ENCODE measurements at places on chromosomes 12 and 14.
A peak's percentile ranks its signal among the peaks of the same experiment; 100 is the strongest.

DNA sequence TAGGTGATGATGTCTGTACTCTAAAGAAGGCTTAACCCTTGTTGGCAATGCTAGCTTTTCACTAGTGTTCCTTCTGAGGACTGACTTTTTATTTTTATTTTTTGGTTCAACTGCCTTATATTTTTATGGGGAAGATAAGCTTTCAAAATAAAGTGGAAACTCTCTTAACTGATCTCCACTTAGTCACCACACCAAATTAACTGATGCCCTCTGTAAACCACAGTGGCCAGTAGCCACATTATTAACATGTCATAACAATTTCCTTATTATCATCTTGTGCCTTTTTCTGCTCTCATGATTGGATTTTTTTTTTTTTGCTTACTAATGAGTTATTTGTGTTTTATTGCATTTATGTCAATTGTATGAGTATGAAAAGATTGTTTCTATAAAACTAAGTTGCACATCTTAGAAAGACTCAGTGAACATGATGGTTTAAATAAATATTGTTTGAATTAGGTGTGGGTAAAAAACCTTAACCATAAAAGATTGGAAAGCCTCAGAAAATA lies 56.9 kb downstream of the SCFD1 start:
- no peak for DNase-seq

- DNase-seq, result no peak
These were observed 340.2 kb upstream of the DDHD1 start for GRCh38 chr14:53493320-53493719.

DNA sequence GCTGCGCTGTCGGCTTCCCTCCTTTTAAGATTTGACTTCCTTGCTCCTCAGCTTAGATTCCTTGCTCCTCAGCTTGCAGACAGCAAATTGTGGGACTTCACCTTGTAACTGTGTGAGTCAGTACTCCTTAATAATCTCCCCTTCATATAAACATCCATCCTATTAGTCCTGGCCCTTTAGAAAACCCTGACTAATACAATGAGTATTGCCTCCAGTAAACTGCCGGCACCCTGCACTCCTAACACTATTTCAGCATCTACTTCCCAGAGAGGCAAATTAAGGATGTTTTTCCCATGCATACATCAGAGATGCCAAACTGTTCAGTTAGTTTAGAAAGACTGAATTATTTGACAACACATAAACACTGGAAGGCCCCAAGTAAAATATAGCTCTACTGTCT lies 611.3 kb upstream of the TMEM132C start:
- no peak for DNase-seq

- no peak for DNase-seq
These were observed 111.4 kb downstream of the EPS8 start for GRCh38 chr12:15677726-15678201.

GRCh38 chr12:118064608-118065007 lies 3.6 kb upstream of the WSB2 start:
- DNase-seq, result no peak

- no peak for DNase-seq
These were observed 230.2 kb upstream of the SSTR1 start for GRCh38 chr14:37977481-37977880.

DNA sequence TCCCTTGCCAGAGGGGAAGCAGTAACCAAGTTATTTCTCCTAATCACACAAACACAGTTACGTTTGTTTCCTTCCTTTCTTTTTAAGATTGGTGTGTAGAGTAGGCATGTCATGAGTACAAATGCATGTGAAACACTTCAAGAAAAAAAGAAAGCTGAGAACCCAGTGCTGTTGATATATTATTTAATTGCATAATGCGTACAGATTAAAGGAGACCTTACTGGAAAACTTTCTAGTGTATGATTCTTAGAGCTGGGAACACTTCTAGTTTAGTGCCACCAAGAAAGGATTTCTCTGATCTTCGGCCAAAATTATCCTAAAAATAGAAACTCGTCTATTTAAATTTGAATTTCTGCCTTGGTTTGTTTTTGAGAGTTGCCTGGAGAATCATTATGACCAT lies 365.5 kb downstream of the CCDC91 start:
- no peak for DNase-seq

- no peak for DNase-seq
These were observed 3.4 kb downstream of the ACTN1 start for GRCh38 chr14:68975667-68976066.

DNA sequence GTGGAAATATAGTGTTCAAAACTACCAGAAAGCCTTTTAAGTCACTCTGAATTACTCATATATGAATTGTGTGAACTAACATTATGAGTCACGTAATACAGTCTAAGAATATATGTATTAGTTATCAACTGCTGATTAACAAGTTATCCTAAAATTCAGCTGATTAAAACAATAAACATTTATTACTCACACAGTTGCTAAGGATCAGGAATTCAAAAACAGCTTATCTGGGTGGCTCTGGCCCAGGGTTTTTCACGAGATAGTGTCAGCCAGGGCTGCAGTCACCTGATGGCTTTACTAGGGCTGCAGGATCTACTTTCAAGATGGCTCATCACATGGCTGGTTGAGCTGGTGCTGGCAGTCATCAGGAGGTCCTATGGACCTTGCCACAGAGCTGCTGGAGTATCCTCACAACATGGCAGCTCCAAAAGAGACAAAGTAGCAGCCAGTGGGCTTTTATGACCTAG lies 36.5 kb downstream of the CORO1C start:
- no peak for DNase-seq

DNA sequence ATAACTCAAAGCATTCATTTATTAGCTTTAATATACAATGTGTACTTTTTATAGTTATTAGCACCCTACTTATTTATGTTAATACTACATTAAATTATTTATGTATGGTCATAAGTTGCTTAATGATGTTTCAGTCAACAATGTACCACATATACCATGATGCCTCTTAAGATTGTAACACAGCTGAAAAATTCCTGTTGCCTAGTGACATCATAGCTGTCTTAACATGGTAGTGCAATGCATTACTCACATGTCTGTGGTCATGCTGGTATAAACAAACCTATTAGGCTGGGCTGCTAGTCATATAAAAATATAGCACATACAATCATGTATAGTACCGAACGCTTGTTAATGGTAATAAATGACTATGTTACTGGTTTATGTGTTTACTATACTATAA lies 120.4 kb downstream of the ANO6 start:
- DNase-seq, result no peak

GRCh38 chr14:101630056-101630965 lies 69.0 kb downstream of the DIO3 start:
- no peak for DNase-seq

GRCh38 chr12:56593909-56594621 lies 36.1 kb downstream of the BAZ2A start:
- no peak for DNase-seq

- DNase-seq, result peak; percentile 13
These were observed 139.1 kb upstream of the PELI2 start for GRCh38 chr14:55979096-55979495.

- DNase-seq, result no peak
These were observed 204.4 kb downstream of the TMX1 start for GRCh38 chr14:51444353-51445000.

GRCh38 chr14:77475432-77476115 lies 17.7 kb downstream of the AHSA1 start:
- no peak for DNase-seq

- DNase-seq, result no peak
These were observed 8.5 kb downstream of the RBM19 start for GRCh38 chr12:113957627-113958026.

DNA sequence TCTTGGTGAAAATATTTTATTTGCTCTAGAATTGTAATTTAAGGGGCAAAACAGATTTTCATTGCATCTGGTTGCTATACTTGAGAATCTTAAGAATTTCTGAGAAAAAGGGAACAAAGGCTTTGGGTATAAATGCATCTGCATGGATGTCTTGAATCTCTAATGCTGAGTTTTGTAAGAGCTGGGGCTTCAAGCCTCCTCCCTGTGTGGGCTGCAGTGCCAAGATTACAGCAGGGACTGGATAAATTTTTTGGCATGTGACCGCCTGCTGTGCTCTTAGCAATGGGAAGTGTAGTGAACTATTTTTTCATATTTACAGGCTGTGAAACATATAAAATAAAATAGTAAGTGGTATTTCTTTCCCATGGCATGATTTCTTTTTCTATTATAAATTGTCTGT lies 70.0 kb downstream of the SLC38A6 start:
- no peak for DNase-seq

DNA sequence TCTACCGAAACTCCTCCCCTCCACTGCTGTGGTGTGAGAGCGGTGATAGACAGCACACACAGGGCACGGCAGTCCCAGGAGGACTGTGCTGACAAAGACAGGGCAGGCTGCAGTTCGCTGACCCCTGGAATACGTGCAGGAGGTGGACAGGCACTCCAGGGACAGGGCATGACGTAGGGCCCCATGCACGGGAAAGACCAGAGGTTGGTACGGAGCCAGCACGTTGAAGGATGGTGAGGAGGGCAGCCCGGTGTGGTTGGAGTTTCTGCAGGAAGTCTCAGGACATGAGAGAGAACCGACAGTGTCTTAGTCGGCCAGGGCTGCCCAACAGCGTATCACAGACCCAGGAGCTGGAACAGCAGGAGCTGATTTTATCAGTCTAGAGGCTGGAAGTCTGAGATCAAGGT lies 254.2 kb upstream of the FKBP4 start:
- DNase-seq, result no peak

- no peak for DNase-seq
These were observed at the start of gene PIWIL1 for GRCh38 chr12:130337488-130338303. Gene PIWIL1 (plus strand): TSS chr12:130337887. CDS start chr12:130342592, 4,705 bp downstream.

GRCh38 chr12:42469355-42470175 lies 120.0 kb downstream of the PRICKLE1 start:
- no peak for DNase-seq

DNA sequence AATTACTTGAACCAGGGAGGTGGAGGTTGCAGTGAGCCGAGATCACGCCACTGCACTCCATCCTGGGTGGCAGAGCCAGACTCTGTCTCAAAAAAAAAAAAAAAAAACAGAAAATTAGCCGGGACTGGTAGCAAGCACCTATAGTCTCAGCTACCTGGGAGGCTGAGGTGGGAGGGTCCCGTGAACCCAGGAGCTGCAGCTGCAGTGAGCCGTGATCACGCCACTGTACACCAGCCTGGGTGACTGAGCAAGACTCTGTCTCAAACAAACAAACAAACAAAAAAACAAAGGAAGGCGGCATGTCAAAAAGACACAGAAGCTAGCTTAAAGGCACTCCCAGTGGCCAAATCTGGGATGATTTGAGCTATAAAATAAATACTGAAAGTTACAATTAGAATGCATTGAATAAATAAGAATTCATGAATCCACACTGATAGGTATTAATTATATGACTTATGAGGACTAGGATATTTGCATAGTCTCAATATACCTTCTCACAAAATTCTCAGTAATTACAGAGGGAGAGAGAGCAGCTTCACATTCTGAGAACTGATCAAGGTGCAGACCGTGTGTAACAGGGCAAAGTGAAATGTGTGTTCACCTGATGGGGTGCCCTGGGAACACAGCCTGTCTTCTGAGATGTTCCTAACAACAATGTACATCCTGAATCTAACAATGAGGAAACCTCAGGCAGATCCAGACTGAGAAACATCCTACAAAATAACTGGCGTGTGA lies 42.7 kb upstream of the GPR132 start:
- no peak for DNase-seq

DNA sequence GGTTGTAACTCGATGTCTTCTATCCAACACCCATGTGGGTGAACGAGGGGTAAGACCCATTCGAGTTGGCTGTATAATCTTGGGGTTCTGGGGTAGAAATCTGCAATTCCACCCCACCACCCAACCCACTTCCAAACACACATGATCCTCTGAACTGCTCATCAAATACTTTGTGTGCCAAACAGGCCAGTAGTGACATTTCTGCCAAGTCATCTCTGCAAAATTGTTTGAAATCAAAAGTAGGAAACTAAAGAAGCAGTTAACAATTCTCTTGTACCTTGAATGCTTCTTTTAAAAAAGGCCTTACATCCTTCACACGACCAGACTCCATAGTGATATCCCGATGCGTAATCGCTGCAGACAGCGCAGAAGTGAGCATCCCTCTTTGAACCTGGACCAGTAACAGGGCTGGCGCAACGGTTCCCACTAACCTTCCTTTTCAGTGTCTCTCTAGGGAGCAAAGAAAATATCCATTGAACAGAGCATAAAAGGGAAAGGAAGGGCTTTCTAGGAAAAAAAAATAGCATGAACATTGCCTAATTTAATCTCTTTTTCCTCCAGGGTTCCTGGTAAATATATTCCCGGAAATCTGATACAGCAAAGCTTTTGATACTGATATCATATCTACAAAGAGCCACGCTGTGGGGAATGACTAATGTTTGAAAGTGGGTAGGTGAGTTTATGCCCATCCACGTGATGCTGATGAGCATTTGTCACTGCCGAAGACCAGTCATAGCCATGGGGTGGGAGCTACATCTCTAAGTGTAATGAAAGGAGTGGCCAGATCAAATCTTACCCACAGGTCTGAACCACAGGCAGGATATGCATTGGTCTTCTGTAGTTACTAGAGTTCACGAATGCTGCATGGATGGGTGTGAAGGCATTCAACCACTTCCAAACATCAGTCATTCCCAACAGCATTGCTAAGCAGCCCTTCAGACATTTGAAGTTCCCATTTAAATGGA lies 14.2 kb downstream of the ESR2 start:
- DNase-seq, result no peak

- no peak for DNase-seq
These were observed 33.2 kb downstream of the LRIG3 start for GRCh38 chr12:58887068-58887467.

DNA sequence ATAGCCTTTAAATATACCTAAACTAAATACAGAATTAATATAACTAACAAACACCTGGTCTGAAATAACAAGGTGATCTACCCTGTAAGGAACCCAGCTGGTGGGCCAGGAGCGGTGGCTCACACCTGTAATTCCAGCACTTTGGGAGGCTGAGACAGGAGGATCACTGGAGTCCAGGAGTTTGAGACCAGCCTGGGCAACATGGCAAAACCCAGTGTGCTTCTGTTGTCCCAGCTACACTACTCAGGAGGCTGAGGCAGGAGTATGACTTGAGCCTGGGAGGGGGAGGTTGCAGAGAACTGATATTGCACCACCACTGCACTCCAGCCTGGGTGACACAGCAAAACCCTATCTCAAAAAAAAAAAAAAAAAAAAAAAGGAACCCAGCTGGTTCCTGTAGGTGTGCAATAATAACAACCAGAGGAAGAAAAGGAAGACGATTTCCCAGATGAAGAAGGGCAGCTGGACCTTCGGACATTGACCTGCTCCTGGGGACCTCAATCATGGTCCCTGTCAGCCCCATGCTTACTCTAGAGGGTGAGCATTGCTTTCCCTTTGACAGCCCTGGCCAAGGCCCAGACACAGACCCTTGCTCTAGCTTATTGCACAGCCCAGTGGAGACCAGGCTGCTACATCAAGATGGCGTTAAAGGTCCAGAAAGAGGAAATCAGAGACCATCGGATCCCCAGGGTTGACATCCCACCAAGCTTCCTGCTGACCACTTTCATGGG lies 5.4 kb downstream of the FOS start:
- no peak for DNase-seq

GRCh38 chr12:84950971-84951546 lies 38.5 kb upstream of the SLC6A15 start:
- DNase-seq, result no peak
